ENCODE measurements at places on chromosomes 16 and 17. TPM values are rescaled to one million over a fixed set of nuclear protein-coding genes. Genes with fewer than 3 reads are reported as not detected.

Gene SPN
- not detected for polyA plus RNA-seq

Gene SLC12A3
- 0.20 TPM for polyA plus RNA-seq

Gene DNAH2
- not detected for polyA plus RNA-seq

Gene CRYM
- 73.7 TPM for polyA plus RNA-seq

Gene GLTPD2
- not detected for polyA plus RNA-seq

Gene GLP2R
- not detected for polyA plus RNA-seq

Gene RAB11FIP4
- polyA plus RNA-seq, result 5.3 TPM

Gene CCL8
- not detected for polyA plus RNA-seq

Gene ABR
- polyA plus RNA-seq, result 14.2 TPM

Gene AOC3
- polyA plus RNA-seq, result not detected

Gene HS3ST2
- polyA plus RNA-seq, result 7.6 TPM

Gene MYO15B
- not detected for polyA plus RNA-seq

Gene CCDC78
- not detected for polyA plus RNA-seq

Gene CX3CL1
- polyA plus RNA-seq, result 16.5 TPM

Gene RNF213
- polyA plus RNA-seq, result 2.9 TPM

Gene CCL7
- not detected for polyA plus RNA-seq

Gene TBC1D28
- not detected for polyA plus RNA-seq

Gene KCNH6
- 0.81 TPM for polyA plus RNA-seq

Gene LDHD
- 0.27 TPM for polyA plus RNA-seq

Gene TRPV3
- polyA plus RNA-seq, result 0.59 TPM

Gene ABCA8
- polyA plus RNA-seq, result 5.3 TPM

Gene EXOC3L1
- polyA plus RNA-seq, result not detected

Gene EPOP
- polyA plus RNA-seq, result 1.2 TPM

Gene TBC1D10B
- polyA plus RNA-seq, result 5.3 TPM

Measured in Purkinje cell (primary cell).